Stimulated activated CD4-positive, alpha-beta T cell treated with anti-CD3 and anti-CD28 coated beads, Interleukin-4, amount 100 ng/mL, for 1 hour (primary cell): ENCODE measurements at places on chromosomes 7 and 10.

- no peak for DNase-seq
Observed at GRCh38 chr7:151566897-151567320, 47.2 kb upstream of the RHEB start.

- peak; percentile 65 for DNase-seq
Observed at GRCh38 chr7:150357270-150357669, 11.4 kb upstream of the REPIN1 start.

DNA sequence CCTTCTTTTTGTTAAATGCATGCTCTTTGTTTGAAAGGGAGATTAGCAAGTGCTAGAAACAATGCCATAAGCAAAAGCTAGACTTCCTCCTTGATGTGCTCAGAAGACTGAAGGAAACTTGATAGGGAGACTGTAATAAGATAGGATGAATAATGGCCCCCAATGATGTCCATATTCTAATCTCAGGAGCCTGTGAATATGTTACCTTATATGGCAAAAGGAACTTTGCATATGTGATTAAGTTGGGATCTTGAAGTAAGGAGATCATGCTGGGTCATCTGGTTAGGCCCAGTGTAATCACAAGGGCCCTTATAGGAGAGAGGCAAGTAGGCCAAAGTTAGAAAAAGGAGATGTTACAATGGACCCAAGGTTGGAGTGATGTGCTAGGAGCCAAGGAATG, 13.6 kb upstream of the LIPM start:
- DNase-seq = no peak

GRCh38 chr10:88315755-88316154, 267.4 kb downstream of the RNLS start:
- no peak for DNase-seq

DNA sequence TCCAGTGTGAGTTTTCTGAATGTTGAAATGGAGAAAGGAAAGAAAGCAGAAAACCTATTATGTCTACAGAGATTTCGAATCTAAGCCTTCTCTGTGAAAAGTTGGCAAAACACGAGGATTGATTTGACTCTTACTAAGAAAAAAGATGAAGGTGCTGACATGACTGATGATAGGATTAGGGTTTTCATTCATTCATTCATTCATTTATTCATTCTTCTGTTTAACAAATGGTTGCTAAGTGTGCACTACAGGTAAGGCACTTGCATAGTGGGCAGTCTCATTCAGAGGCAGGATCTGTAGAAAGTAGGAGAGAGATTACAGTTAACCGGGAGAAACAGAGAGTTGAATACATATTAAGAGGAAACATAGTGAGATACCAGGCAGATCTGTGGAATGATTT, 137.1 kb downstream of the ZNF365 start:
- DNase-seq = no peak

GRCh38 chr10:97185326-97186058, at the start of gene SLIT1:
TSS of gene SLIT1 (minus strand) at chr10:97185959. CDS start at chr10:97185674, 285 bp downstream.
- DNase-seq = no peak

GRCh38 chr7:38977685-38978084, at the start of gene POU6F2:
TSS of gene POU6F2 (plus strand) at chr7:38977909. CDS start at chr7:38977954, 45 bp downstream.
- no peak for DNase-seq

DNA sequence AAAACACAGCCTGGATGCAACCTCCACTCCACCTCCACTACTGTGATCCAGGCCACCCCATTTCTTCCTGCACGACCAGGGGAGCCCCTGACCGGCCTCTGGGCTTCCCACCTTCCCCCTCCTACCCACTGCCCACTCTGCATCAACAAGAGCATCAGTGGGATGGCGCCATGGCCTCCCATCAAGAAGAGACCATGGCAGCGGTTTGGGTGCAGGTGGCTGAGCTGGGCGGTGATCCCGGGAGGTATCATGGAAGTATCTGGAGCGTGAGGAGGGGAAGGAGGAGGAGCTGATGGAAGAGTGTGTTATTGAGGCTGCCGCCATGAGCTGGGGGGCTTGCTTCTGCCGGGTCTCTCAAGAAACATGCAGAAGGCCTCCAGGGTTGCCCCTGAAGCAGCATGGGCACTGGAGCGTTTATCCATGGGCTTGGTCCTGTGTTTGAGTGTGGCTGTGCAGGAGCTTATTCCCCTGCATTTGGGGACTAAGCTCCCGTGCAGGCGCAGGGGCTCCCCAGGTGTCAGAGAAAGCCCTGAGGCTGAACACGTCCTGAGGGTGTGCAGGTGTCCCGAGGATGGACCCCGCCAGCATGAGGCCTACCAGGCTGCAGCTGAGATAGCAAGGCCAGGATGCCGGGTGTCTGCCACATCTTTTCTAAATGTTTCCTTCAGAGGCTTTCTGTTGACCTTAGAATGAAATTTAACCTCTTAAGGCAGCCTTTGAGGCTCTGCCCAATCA, 99.2 kb upstream of the PCBD1 start:
- DNase-seq = no peak

DNA sequence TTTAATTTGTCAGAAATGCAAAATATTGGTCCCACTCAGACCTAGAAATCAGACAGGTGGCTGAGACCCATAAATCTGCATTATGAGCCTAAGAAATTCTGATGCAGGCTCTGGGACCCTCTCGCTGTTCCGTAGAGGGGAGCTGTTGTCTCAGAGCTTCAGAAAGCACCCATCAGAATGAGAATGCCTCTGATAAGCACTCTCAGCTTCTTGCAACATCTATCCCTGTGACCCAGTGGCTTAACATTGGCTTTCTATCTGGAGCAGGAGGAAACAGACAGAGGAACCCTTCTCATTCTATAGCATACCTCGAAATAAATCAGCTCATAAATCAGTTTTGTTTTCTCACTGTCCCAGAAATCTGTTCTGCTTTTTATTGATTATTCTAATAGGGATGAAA, 184.6 kb upstream of the SP4 start:
- DNase-seq = no peak

DNA sequence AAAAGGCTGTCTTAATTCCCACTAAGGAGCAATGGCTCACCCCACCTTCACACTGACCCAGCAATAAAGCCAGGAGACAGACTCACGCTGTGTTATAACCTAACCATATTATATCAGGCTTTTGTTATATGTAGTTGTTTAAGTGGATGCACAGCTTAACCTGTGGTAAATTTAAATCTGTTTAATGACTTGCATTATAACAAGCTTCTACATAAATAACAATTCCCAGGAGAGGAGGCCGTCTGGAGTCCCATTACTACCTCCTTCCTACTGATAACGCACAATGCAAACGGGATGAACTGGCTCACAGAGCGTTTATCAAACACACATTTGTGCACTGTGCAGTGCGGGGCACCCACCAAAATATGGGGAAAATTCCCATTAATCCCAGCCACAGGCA, 102.1 kb upstream of the MGMT start:
- DNase-seq = no peak

GRCh38 chr7:105656922-105657521, 75.7 kb upstream of the EFCAB10 start:
- peak; percentile 65 for DNase-seq

DNA sequence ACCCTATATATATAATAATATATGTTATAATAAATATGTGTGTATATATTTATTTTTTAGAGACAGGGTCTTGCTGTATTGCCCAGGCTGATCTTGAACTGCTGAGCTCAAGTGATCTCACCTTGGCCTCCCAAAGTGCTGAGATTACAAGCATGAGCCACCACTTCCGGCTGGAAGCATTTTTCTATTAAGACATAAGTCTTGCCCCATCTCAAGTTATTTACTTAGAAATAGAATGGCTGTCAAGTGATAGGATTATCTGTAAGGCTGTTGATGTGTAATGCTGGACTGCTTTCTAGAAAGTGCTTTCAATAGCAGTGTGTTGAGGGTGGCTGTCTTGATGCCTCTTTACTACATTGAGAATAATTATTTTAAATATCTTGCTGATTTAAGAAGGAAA, 65.2 kb downstream of the ZMYND11 start:
- DNase-seq = no peak

GRCh38 chr10:44685220-44685619, 225.9 kb upstream of the TMEM72 start:
- DNase-seq = no peak

DNA sequence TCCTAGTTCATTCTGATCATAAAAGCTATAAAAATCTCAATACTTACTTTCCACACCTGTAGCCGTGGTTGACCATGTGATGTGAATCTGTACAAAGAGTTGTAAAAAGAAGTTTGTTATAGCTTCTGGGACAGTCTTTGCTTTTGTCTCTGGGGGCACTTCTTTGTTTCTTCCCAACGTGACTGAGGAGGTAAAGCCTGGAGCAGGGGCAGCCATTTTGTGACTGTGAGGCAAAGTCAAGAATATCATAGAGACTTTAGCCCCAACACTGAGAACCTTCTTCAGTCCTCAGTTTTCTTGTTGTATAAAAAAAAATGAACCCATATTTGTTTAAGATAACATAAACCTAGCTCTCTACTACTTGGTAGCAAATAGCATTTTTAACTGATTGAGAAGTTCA, 29.4 kb upstream of the LYZL1 start:
- no peak for DNase-seq

DNA sequence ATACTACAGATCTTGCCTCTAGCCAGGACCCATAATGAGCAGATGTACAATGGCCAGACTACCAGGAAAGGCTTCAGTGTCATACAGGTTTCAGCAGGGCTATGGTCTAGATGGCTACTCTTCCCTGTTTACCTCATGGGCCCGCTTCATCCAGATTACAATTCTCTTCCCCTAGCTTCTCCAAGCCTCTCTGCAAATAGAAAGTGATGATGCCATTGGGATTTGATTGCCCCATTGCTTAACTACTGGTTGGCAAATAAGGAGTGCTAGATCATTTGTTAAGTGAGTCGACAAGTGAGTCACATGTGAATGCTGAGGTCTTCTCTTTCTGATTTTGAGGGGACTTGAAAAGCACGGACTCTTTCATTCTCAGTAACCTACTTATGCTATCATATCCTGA, 361.5 kb upstream of the LRRTM3 start:
- DNase-seq = no peak

DNA sequence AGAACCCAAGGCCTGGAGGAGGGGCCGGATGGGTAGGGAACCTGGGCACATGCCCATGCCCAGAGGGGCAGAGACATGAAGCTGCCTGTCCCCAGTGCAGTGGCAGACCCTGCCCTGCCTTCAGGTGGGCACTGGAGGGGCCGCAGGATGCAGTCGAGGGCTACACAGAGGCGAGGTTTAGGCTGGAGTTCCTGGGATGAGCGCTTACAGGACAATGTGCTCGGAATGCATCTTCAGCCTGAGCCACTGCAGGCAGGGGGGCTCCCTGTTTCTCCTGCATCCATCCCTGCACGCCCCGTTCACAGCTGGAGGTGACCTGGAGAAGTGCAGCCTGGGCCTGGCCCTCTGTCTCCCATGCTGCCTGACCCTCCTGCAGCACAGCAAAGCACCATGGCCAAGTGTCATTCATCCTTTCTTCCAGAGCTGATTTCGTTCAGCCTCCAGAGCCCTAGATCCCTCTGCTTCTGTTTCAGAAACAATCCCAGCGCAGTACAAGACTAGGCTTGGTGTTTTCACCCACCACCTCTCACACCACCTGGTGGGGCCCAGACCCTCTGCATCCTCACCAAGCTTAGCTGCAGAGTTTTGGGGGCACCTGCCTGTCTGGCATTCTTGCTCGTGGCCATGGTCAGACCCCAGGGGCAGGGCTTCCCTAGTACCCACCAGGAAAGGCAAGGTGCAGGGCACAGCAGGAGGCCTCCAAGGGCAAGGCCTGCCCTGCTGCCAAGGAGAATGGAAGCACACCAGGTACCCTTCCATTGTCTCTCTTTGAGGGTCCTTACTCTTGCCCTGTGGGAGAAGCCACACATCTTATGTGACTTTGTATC, 311.9 kb downstream of the TCERG1L start:
- no peak for DNase-seq

DNA sequence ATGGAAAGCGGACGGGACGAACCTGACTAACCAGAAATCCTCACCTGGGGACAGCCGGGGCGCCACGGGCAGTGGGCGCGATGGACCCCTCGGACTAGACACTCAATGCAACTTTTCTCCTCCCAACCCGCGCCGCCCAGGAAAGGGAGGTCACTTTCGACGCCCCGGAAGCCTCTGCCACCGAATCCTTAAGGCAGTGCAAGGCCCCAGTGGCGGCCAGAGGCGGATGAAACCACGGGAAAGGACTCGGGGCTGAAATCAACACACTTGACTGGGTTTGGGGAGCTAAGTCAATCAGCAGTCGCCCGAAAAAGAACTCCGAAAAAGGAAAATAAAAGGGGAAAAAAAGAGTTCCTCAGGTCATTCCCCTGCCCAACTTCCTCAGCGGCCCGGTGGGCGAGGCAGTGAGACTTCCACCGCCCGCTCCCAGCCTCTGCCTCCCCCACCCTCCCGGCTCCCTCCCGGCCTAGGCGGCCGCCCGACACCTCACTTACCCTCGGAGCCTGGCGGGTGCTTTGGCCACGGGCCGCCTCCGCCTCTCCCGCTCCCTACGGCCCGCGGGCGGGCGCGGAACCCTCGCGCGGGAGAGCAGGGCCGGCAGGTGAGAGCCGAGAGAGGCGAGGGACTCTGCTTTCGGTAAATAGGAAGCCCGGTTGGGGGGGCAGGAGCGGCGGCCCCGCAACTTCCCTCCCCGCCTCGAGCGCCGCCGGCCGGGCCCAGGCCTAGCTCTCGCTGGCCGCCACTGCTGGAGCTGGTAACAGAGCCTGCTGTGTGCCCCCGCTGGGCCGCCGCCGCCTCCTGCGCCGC, 518 bp downstream of the WAPL start:
- DNase-seq = peak; percentile 34

GRCh38 chr7:105838627-105839231, 37.7 kb downstream of the ATXN7L1 start:
- DNase-seq = no peak

DNA sequence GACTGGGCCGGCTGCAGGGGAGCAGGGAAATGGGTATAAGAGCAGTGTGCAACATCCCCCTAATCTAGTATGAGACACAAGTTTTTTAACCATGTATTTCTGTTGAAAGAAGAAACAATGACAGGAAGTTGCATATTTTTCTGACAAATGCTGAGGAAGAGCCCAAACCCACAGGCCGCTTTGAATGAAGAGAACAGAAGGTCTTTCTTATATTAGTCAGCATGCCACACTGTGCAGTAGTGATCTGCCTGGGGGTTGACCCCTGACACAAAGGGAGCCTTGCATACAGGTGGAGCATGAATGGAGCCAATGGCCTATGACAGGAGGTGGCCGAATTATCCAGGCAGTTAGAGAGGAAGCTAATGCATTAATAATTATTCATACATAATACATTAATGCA, 518.3 kb downstream of the PLXDC2 start:
- no peak for DNase-seq
